ENCODE measurements at places on chromosomes 16 and 17.

- no peak for DNase-seq
Measured at GRCh38 chr16:10658943-10659342, 35.8 kb downstream of the TEKT5 start.

DNA sequence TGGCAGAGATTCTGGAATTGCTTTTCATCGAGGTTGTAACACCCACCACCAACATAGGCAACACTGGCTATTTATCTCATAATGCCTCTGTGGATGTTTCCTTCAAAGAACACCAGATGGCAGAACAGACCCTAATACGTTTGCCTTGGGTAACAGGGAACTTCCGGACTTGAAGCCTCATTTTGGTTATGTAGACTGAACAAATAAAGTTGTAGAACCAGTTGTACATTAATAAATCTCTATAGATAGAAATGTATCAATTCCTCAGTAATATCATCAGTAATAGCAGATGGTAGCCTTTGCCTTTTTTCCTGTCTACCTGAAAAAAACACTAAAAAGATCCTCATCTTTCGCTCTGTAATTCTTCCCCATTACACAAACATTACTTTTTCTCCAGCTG lies 25.9 kb upstream of the APOH start:
- DNase-seq, result no peak

DNA sequence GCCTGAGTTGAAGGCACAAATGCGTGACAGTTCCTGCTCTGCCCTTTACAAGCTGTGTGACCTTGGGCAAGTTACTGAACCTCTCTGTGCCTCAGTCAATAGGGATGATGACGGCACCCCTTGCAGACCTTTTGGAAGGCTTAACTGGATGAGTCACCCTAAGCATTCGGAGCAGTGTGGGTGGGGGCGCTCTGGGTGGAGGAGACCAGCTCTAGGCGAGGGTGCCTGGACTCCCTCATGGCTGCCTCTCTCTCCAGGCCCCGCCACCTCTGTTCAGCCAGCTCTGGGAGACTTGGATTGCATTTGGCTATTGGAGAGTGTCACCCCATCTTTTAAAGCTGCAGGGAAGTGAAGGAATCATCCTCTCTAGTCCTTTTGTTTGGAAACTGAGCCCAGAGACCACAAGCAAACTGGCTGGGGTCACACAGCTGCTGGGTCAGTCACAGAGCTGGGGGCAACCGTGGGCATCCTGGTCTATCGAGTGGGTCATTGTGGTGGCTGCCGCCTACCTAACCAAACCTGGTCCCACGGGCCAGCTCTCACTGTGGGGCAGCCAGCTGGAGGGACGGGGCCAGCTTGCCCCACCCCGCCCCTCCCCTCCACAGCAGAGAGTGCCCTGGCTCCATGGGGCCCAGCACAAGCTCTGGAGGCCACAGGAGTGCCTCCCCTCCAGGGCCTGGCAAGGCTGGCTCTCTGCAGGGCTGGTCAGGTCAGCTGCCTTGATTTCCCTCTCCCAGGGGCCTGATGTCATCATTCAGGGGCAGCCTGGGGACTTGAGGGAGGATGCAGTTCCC lies 20.2 kb upstream of the GSE1 start:
- no peak for DNase-seq

DNA sequence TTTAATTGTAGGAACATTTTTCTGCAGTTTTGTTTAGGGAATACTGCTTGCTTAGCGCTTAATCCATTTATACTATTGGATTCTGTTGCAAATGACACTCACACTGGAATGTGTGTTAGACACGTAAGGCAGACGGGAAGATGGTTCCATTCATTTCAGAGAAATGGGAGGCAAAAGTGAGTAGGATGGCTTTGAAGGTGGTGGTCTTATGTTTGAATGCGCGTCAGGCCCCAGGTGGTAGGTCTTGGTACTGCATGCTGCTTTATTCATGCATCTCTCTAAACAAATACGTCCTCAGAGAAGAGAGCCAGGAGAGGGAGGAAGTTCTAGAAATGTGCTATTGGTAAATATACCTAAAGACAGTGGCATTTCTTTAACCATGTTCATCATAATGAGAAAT lies 997.6 kb upstream of the RBFOX1 start:
- DNase-seq, result no peak

GRCh38 chr17:57938061-57938502 lies 17.1 kb downstream of the CUEDC1 start:
- DNase-seq, result no peak

GRCh38 chr17:29073520-29073919 lies 30.6 kb downstream of the PIPOX start:
- no peak for DNase-seq

DNA sequence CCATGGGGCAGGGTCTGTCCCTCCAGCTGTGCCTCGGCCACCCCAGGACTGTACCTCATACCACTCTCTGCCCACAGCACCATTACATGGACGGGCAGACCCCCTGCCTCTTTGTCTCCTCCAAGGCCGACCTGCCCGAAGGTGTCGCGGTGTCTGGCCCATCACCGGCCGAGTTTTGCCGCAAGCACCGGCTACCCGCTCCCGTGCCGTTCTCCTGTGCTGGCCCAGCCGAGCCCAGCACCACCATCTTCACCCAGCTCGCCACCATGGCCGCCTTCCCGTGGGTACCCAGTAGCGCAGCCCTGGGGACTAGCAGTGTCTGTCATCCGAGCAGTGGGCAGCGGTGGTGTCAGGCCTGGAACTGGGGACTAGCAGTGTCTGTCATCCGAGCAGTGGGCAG lies 2.6 kb upstream of the RHBDL1 start:
- no peak for DNase-seq

DNA sequence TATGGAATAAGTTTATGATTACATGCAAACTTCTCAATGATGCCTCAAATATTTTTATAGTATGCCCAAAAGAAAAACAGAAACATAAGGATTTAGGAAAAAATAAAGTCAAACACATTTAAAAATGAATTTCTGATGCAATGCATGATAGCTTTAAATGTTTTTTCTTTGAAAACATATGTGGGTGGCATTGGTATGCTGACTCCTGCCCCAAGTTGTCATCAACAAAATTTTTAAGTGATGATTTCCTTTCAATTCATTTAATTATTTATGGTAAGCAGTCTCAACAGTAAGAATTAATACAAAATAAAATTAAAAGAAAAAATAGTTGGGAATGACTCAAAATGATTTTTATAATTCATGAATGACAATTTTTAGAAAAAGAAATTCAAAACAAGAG lies 104.9 kb downstream of the CEP112 start:
- no peak for DNase-seq

GRCh38 chr16:86554917-86555703 lies at the start of gene MTHFSD:
MTHFSD (minus strand) TSS chr16:86555235; CDS start chr16:86555184, 51 bp downstream.
- peak; percentile 93 for DNase-seq

DNA sequence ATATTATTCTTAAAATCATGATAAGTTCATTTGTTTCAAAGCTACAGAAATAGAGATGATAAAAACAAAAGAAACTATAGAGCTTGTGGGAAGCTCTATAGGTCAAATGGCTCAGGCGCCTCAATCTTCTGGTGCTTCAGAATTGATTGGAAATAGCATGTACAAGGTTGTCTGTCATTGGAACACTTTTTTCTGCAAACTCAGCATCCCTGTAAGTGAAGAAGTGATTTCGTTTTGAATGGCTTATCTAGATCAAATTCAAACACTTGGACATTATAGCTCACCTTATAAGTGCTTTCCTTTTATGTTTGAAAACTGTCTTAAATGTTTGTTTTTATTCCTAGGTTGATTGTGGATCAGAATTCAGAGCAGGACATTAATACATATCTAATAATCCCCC lies 103.7 kb downstream of the SKAP1 start:
- no peak for DNase-seq

DNA sequence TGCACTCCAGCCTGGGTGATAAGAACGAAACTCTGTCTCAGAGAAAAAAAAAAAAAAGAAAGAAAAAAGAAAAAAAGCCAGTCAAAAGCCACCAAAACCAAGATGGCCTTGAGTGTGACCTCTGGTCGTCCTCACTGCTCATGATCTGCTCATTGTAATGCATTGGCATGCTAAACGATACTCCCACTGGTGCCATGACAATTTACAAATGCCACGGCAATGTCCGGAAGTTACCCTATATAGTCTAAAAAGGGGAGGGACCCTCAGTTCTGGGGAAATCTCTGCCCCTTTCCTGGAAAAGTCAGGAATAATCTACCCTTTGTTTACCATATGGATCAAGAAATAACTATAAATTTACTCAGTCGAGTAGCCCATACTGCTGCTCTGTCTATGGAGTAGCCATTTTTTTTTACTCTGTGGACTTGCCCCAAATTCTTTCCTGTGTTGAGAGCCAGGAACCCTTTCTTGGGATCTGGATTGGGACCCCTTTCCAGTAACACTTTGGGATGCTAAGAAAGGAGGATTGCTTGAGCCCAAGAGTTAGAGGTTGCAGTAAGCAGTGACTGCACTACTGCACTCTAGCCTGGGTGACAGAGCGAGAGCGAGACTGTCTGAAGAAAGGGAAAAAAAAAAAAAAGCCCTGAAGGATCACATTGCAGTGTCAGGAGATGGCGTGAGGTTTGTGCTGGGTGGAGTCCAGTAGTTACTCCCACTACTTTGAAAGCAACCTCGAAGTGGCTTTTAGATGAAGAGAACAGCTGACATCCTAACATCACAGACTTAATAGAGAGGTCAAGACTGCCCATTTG lies 3.7 kb upstream of the TMEM231 start:
- no peak for DNase-seq
